ENCODE measurements at places on chromosomes 2 and 18.

DNA sequence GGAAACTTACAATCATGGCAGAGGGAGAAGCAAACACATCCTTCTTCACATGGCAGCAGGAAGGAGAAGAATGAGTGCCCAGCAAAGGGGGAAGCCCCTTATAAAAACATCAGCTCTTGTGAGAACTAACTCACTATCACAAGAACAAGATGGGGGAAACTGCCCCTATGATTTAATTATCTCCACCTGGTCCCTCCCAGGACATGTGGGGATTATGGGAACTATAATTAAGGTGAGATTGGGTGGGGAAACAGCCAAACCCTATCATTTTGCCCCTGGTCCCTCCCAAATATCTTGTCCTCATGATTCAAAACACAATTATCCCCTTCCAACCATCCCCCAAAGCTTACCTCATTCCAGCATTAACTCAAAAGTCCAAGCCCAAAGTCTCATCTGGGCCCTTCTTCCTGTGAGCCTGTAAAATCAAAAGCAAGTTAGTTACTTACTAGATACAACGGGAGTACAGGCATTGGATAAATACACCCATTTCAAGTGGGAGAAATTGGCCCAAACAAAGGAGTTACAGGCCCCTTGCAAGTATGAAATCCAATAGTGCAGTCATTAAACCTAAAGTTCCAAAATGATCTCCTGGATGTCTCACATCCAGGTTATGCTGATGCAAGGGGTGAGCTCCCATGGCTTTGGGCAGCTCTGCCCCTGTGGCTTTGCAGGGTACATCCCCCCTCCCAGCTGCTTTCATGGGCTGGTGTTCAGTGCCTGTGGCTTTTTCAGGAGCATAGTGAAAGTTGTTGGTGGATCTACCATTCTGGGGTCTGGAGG, 122.3 kb downstream of the MYCN start:
- DNase-seq = no peak

- no peak for DNase-seq
These were observed 56.2 kb upstream of the ROCK1 start for GRCh38 chr18:21167641-21168377.

GRCh38 chr2:103738108-103738507, 976.3 kb downstream of the TMEM182 start:
- DNase-seq = no peak

DNA sequence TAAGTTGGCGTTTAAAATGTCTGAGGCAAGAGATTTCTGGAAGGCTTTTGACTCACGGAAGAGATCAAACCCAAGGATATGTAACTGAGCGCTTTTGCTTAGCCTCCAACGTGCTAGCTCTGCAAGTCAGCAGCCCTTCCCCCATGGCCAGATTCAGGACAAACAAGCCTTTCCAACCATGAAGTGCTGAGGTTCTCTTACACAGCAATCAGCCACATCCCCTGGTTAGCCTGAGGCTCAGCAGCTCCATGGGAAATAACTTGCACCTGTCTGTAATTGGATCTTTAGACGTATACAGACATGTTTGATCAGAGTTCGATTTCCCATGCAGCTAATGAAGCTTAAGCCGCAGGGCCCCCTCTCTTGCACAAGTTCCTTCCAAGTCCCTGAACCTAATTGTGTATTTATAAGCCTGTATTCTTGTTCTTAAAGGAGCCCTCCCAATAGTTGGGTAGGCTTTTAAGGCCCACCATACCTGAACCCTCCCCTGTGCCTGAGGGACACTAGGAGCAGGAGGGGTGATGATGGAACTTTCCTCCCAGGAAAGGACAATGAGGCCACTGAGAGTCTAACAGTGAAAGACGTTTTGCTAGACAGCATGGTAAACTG, 2.1 kb upstream of the TMEM131 start:
- DNase-seq = no peak

- no peak for DNase-seq
These were observed 581 bp downstream of the CAPN14 start for GRCh38 chr2:31216734-31217133.

DNA sequence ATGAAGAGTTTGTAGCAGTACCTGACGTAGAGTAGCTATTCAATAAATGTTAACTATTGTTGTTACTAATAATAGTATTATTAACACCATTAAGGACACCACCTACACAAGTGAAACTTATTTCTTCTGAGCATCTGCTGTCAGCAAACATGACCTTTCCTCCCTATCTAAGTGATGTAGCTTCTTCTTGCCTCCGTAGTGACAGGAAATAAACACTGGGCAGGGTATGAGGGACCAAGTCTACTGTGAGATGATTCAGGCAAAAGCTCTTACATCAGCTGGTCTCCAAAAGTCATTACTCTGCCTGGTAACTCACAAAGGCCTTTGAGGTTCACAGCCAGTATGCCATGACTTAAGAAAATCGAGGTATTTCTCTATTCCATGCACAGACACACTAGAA, 750.5 kb downstream of the CPS1 start:
- no peak for DNase-seq

DNA sequence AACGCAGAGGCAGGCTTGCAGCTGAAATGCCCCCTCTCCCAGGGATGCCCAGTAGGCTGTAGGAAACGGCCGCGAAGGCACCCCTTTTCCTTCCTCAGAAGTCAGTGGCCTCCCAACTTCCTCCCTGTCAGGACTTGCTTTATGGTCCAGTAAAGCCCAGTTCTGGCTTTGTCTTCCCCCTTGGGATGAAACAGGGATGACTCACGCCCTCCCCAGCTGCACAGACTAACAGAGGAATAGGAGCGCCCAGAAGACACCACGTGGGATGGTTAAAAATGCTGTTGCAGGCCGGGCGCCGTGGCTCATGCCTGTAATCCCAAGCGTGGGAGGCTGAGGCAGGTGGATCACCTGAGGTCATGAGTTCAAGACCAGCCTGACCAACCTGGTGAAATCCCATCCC, 6.9 kb downstream of the CREG2 start:
- DNase-seq = no peak

DNA sequence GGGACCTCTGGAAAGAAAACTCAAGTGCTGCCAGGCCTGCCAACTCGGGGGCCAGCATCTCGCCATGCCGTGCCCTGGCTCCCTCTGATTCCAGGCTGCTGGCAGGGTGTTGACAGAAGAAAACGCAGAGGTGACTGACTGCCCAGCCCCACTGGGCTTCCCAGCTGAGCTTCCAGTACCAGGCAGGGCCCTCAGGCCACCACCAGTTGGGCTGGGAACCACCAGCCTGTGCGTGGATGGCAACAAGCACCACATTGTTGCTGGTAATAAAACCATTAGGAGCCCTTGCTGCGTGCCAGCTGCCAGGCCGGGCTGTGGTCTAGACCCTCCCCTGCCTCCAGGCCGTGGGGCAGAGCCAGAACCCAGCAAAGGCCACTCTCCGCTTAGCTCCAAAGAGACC, 9.2 kb downstream of the DNMT3A start:
- DNase-seq = no peak

- DNase-seq = no peak
These were observed 242.1 kb upstream of the TNP1 start for GRCh38 chr2:217101972-217102371.

GRCh38 chr2:205803500-205803899, 121.2 kb downstream of the NRP2 start:
- no peak for DNase-seq

DNA sequence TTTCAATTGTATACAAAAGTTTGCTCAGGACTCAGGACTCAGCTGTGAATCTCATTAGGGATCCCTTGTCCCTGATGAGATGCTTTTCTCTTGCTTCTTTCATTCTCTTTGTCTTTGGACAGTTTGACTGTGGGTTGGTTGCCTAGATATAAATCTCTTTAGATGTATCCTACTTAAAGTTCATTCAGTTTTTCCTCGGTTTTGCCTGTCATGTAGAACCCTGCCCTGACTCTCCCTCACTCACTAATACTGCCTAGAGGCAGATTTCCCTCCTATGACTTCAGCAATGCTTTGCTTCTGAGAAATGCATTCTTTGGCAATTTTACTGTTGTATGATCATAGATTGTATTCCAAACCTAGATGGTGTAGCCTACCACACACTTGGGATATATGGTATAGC, 421.4 kb upstream of the TCF4 start:
- no peak for DNase-seq

DNA sequence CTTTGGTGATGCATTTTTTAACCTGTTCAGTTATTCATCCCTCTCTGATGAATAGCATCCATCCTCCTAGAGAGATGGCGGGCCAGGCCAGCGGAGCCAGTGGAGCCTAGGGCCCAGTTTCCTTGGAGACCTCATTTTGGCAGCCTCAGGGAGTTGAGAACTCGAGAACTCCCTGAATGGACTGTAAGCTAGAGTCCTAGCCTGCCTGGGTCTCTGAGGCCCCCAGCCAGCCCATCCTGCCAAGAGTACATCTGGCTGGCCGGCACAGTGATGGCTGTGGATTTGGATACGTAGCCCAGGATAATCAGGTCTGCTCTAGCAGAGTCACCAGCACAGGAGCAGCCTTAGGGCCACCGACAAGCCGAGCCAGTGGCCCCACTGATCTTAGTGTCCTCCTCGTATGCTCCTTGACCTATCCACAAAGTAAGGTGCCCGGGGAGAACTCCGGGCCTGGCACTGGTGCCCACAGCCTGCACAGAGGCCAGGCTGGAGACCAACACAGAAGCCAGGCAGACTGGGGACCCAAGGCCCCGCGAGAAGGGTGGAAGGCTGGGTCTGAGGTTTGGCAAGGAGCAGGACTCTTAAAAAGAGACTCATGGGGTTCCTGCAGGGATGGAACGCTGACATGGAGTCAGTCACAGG, 110.5 kb upstream of the MCFD2 start:
- DNase-seq = no peak

DNA sequence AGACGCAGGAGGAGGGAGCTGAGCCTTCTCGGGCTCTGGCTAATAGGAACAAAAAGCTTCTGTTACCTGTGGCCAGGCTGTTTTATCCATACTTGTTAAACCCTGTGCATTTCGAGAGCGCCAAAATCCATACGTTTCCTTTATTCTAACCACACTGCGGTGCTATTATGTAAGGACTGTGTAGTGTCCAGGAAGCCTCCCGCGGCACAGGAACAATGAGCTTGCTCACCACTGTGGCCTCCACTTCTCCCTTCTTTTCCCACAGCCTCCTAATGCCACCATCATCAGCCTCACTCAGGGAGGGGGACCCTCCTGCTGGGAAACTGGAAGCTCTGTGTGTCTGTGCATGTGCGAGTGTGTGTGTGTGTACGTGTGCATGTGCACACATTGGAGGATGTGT, 268.5 kb downstream of the HAUS1 start:
- no peak for DNase-seq

- no peak for DNase-seq
These were observed 108.3 kb upstream of the NRP2 start for GRCh38 chr2:205574001-205574400.

DNA sequence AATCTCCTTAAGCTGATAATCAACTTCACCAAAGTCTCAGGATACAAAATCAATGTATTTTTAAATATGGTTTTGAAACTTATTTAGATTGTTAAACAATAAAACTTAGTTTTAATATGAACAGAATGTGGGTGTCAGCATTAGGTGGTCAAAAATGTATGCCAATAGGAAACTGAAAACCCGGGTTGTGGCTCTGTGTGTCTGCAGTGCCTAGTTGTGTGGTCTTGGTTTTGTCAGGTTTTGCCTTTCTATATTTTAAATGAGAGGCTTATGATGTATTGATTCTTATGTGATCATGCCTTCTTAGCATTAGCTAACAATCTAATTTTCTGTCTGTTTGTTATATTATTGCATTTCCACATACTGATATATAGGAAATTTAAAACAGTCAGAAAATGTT, 227.8 kb downstream of the ZNF407 start:
- DNase-seq = no peak

GRCh38 chr2:63053889-63054602, 3.4 kb downstream of the OTX1 start:
- DNase-seq = no peak

DNA sequence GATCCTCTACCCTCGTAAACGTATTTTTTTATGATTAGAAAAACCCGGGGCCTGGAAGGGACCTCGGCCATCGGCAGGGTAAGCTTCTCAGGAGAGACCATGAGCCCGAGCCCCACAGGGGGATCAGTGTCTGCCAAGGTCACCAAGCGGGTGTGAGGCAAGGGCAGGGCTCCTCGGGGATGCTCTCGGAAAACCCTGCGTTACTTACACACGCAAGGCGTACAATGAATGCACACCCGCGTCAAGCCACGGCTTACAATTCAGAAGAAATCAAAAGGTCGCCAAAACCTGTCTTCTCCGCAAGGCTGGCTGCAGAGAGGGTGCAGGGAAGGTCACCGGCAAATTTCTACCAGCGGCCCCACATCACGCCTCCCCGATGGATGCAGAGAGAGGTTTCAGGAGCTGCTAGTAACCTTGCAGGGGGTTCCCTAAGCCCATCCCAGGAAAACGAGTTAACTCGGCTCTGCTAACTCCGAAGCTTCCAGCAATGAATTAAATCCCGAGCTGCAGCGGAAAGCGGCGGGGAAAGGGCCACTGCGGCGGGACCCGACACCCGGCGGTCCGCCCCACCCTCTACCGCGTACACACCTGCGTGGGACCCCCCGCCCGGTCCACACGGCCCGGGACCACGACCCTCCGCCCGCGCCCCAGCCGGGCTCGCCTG, 638 bp downstream of the ST3GAL5 start:
- no peak for DNase-seq

- no peak for DNase-seq
These were observed 60.0 kb upstream of the DTNA start for GRCh38 chr18:34650121-34650545.

GRCh38 chr2:223782629-223783028, 54.8 kb downstream of the AP1S3 start:
- DNase-seq = no peak

DNA sequence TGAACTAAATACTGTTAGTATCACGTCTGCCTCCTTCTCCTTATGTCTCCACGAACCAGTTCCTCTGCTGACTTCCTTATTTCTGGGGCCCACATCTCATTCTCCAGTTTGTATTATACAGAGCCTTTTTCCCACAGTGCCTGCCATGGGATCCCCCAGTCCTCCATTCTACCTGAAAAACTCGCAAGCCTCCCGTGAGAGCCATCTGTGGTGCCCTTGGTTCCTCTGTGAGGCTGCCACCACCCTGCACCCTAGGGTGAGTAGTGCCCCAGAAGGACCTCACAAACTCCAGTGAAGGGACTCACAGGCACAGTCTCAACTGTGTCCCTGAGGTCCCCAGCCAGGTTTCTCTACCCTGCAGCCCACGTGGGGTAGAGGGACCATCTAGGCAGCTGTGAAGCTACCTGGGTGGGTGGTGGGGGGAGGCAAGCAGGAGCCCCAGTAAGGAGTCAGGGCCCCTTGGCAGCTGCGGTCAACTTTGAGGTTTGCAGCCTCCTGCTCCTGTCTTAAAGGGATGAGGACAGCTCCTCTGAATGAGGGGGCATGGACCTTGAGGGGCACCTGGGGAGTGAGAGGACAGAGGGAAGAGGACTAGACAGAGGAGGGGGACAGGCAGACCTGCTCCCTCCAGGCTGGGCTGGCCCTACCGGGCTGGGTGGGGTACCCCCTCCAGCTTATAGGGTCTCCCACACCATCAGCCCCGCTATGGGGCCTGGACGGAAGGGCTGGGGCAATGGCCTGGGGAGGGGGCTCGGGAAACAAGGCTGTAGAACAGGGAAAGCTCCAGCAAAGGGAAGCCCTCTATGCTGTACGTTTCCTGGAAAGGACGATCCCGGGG, 1.0 kb downstream of the PSTPIP2 start:
- DNase-seq = no peak
